Aorta (tissue), 5 donors: ENCODE measurements at places on chromosomes 11 and 22. TPM values are rescaled to one million over a fixed set of nuclear protein-coding genes. Genes with fewer than 3 reads are reported as not detected.
A peak's percentile ranks its signal among the peaks of the same experiment; 100 is the strongest.

- no peak for DNase-seq
These were observed 6.2 kb upstream of the SREBF2 start for GRCh38 chr22:41826430-41827383.

SYCE3 gene
- total RNA-seq = not detected

DNA sequence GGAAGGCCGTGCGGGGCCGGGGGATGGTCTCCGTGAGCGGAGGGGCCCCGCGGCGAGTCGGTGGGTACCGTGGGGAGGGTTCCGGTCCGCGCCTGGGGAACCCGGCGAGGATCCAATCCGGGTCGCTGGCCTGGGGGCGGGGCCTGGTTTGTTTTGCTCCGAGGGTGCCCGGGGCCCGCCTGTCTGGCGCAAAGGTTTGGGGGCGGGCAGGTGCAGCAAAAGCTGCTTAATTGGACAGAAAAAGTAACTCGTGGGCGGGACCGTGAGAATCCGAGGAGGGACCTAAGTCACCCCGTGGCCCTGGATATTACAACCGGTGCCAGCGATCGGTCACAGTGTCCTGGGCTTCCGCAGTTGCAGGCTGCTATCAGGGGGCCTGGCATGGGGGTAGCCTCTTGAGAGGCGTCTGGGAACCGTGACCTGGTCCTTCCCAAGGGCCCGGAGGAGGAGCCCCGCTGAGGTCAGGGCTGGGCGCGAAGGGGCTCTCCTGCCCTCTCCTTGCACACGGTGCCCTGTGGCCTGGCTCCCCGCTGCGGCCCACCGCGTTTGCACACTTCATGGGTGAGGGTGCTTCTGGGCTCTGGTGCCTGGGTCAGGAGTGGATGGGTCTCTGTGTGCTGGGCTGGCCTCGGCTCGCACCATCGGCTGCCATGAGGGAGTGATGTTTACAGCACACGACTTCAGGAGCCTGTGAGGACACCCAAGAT is 1.4 kb downstream of the PNPLA2 start:
- peak; percentile 95 for DNase-seq

DNA sequence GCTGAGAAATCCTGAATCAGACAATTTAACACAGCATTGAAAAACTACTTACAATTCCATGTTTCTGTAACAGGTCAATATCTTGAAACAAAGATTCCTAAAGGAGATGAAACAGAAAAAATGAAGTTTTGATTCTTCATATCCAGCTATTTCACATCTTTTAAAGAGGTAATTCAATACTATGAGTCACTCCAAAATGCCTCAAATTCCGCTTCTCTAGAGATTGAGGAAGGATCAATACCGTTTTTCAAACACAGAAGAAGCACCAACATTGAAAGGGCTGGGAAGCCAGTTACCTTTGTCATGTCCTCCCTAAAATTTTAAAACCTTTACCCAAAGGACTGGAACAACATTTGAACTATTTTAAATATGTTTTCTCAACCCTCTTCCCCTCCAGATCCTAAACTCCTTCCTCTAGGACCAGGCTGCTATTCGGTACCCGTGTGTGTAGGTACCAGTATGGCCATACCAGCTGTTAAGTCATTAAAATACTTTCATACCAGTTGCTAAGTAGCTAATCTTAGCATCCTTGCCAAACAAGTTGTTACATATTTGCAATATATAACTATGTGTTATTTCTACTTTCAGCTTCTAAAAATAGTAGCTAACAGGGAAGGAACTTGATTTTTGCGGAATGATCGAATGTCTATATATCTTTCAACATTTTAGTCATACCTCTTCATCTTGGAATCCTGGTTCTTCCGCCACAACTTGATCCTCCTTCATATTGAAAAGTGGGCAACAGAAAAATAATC is 2.3 kb downstream of the DMC1 start:
- DNase-seq = no peak

OR51B2 gene
- not detected for total RNA-seq
